ENCODE measurements at places on chromosomes 5 and 9. TPM values are rescaled to one million over a fixed set of nuclear protein-coding genes. Genes with fewer than 3 reads are reported as not detected.

- DNase-seq, result no peak
Observed at GRCh38 chr5:171710451-171711024, 75.1 kb upstream of the SMIM23 start.

- DNase-seq, result no peak
Observed at GRCh38 chr5:179287631-179288030, 57.6 kb downstream of the ADAMTS2 start.

DNA sequence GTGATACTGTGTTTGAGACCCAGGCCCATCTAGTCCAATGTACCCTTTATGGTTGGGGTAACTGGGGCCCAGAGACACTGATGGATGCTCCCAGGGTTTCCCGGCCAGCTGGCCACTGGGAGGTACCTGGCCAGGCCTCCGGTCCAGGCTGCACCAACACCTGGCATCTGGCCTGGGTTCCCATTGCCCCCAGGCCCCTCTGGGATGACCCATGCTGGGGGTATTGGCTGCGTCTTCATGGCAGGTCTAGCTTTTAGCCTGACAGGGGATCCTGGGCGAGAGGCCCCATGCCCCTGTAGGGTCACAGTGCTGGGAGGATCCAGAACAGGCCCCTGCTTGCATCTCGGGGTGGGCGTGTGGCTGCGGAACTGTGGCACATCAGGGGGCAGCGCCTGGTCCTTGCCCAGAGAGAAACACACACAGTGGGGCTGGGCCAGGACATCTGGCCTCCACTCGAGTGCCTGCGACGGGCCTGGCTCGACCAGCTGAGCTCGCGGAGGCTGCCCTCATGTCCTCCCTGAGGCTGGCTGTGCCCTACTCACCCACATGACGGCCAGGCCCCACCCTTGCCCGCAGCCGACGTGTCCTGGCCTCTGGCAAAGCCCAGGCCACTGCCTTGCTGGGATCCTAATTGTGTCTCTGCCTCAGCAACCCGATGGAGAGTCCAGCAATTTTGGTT lies 21.5 kb upstream of the COL5A1 start:
- DNase-seq, result no peak

GRCh38 chr5:11319836-11320580 lies 559.0 kb upstream of the DAP start:
- DNase-seq, result peak; percentile 16

GRCh38 chr5:74257645-74258313 lies 382.7 kb downstream of the ENC1 start:
- peak; percentile 69 for DNase-seq

- no peak for DNase-seq
Observed at GRCh38 chr9:9033022-9033421, 1233.4 kb upstream of the DMAC1 start.

The SOWAHA gene
- total RNA-seq, result 0.10 TPM

The ZNF618 gene
- total RNA-seq, result 10.8 TPM

All from tongue (tissue), 3 donors.